GM13976 (cell line): ENCODE measurements at places on chromosomes 5 and 9.

DNA sequence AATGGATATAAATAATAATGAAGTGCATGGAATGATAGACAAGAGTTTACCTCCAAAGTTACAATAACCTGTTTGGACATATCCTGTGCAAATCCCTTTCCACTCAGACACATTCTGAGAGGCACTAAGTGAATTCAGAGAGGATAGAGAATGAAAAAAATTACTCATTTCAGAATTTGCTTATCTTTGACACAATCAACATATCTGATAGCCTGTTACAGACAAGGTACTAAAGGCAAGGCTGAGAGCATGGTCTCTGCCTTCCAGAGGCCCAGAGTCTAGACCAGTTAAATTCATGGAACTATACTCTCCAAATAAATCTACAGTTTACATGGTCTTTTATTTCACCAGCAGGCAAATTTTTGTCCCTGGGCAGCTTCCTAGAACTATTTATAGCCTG lies 371.8 kb upstream of the PTGER4 start:
- DNase-seq, result no peak

GRCh38 chr9:116555119-116555518 lies 132.0 kb upstream of the TRIM32 start:
- DNase-seq, result no peak

DNA sequence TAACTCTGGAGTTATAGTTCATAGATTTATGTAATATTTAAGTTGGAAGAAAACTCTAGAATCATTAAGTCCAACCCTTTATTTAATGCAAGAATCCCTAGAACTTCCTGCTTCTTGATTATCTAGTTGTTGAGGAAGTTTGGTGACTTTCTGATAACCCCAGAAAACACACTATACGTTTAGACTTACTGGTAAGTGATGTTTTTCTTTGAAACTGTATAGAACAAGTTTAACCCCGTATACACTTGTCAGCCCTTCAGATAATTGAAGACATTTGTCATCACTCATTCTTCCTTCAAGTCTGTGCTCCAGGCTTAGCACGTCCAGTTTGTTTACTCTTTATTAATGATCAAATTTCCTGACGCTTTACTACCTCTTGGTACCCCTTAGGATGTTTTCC lies 9.0 kb downstream of the NDUFS4 start:
- no peak for DNase-seq

DNA sequence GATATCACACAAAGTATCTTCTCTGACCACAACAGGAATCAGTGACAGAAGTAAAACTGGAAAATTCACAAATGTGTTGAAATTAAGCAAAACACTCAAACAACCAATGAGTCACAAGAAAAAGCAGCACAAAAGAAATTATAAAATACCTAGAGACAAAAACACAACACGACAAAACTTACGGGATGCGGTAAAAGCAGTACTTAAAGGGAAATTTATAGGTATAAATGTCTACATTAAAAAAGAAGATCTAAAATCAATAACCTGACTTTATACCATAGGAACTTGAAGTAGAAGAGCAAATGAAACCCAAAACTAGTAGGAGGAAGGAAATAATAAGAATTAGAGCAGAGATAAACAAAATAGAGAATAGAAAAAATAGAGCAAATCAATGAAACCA lies 2.8 kb upstream of the WDR41 start:
- no peak for DNase-seq

DNA sequence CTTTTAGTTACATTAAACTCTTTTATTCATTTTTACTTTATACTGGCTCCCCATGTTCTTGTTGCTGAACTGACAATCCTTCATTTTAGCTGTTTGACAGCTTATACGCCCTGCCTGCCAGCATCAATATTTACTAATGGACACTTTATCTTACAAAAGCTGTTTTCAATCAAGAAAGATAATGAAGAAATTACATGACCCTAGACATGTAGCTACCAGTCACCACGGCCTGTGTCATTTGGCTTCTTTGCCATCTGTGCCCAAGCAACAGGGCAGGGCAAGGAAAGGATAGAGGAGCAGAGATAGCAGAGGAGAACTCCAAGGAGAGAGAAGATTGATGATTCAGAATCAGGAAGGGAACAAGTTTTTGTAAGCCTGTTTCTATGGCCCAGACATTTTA lies 647.3 kb downstream of the BRINP1 start:
- DNase-seq, result no peak

DNA sequence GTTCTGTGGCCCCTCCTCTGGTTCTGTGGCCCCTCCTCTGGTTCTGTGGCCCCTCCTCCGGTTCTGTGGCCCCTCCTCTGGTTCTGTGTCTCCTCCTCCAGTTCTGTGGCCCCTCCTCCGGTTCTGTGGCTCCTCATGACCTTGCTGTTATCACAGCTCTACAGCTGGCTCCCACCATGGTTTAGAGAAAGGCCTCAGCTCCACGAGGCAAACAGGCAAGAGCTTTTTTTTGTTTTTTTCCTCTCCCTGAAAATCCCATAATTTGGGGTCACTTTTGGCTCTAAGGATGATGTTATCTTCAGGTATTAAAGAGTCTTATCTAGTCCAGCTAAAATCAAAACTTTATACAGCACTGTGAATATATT lies 31.8 kb downstream of the C5orf15 start:
- no peak for DNase-seq

- DNase-seq, result no peak
These were observed 57.4 kb upstream of the ASS1 start for GRCh38 chr9:130387398-130387797.

- no peak for DNase-seq
These were observed 58.5 kb downstream of the MLANA start for GRCh38 chr9:5949103-5949699.

DNA sequence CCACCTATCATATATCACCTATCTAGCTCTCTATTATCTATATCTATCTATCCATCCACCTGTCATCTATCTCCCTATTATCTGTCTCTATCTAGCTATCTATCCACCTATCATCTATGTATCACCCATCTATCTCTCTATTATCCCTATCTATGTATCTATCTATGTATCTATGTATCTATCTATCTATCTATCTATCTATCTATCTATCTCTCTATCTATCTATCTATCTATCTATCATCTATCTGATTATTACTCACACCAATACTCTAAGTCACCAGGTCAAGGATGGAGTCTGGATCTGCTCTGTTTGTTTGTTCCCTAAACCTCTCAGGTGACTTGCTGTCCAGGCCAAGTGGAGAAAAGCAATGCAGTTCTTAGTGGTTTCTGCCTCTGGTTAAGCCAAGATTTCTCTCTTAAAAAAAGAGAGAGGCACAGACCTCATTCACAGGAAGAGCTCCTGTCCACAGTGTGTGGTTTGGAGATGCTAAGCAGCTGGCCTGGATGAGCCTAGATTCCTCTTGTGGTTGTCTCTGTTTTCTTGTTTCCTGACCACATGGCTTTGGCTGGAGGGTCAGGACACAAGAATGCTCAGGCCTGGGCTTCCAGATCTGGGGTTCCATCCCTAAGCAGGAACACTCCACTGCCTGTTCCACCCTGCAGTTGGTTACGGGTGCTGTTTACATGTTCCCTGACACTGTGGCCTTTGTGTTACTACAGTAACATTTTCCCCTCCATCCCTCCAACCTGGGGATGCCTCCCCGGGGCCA lies 133.4 kb downstream of the PHF2 start:
- DNase-seq, result no peak

- no peak for DNase-seq
These were observed 184.2 kb downstream of the NSG2 start for GRCh38 chr5:174229514-174230370.

- no peak for DNase-seq
These were observed 107.5 kb downstream of the KCNN2 start for GRCh38 chr5:114469372-114469771.

- DNase-seq, result no peak
These were observed 33.6 kb downstream of the COL15A1 start for GRCh38 chr9:98977246-98977714.

- DNase-seq, result no peak
These were observed 73.2 kb downstream of the WNK2 start for GRCh38 chr9:93256878-93257807.

GRCh38 chr5:168350315-168350714 lies 58.9 kb downstream of the WWC1 start:
- no peak for DNase-seq

GRCh38 chr5:65081071-65081470 lies 312.3 kb downstream of the CWC27 start:
- DNase-seq, result no peak

DNA sequence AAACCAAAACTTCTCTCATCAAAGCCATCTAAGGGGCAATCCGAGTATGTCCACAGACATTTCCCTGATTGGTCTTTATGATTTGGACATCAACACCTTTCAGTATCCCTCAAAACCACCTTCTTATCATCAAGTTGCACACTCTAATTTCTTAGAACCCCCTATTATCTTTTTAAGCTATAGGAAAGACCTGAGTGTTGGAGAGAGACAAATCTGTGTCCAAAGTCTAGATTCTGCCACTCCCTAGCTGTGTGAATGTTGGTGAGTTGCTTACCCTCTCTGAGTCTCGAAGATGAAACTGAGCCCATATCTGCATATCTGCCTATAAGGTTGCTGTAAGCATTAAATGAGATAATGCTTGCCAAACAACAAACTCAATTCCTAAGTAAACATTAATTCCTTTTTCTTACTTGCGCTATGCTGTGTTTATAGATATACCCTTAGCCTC lies 159.1 kb downstream of the DOCK8 start:
- DNase-seq, result no peak

DNA sequence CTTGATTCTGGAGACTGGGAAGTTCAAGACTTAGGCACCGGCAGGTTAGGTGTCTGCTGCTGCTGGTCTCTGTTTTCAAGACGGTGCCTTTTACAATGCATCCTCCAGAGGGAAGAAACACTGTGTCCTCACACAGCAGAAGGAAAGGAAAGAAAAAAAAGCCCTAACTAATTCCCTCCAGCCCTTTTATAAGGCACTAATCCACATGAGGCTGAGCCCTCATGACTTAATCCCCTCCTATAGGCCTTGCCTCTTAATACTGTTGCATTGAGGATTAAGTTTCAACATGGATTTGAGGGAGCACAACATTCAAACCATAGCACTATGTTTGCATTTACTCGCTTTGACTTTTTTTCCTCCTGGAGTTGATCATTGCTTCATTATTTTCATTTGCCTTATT lies 585.9 kb downstream of the TLR4 start:
- no peak for DNase-seq
